Mesenchymal stem cell (in vitro differentiated cells and primary cell): ENCODE measurements at places on chromosomes 1 and 21.

- DNase-seq = no peak
Measured at GRCh38 chr1:185292237-185292636, 24.8 kb downstream of the IVNS1ABP start.

- no peak for DNase-seq
Measured at GRCh38 chr1:19043579-19044443, 87.3 kb upstream of the IFFO2 start.

GRCh38 chr1:223230161-223230881 lies 87.3 kb upstream of the TLR5 start:
- peak; percentile 70 for DNase-seq

- DNase-seq = no peak
Measured at GRCh38 chr1:24406788-24407187, 6.8 kb downstream of the STPG1 start.
